ENCODE measurements at places on chromosomes 4 and X.

DNA sequence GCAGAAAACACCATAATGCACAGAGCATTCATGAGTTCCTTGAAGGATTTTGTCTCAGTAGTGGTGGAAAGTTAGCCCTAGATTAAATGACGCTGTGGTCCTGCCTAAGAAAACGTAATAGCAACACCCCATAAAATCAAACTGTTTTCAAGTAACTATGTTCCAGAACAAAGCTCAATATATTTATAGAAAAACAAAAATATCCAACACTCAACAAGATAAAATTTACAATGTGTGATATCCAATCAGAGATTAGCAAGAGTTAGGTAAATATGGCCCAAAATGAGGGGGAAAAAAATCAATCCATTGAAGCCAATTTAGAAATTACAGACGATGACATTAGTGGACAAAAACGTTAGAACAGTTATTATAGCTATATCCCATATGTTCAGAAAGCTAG is 9.9 kb upstream of the GAB1 start:
- DNase-seq, result no peak

- no peak for DNase-seq
Measured at GRCh38 chr4:152626790-152627189, 53.0 kb downstream of the TMEM154 start.

DNA sequence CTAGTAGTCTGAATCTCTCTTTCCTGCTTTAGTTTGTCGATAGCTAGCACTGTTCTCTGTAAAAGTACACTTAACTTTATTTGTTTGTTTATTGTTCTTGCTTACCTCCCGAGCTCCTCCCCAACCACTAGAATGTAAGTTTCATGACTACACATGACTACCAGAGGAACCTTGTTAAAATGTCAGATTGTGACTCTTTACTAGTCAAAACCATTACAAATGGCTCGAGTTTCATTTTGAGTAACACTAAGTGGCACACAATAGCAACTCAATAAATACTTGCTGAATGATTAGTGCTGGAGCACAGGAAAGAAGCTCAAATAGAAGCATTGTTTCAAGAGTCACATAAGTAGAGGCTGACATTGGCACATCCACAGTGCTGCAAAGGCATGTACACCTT is 116.1 kb downstream of the MAPK10 start:
- DNase-seq, result no peak

- no peak for DNase-seq
Measured at GRCh38 chrX:3526071-3526470, 179.6 kb upstream of the MXRA5 start.

- no peak for DNase-seq
Measured at GRCh38 chr4:73053974-73054480, 15.5 kb downstream of the COX18 start.

- DNase-seq, result no peak
Measured at GRCh38 chr4:53361451-53361850, 4.4 kb downstream of the SCFD2 start.

- DNase-seq, result no peak
Measured at GRCh38 chr4:94700298-94700697, 57.5 kb upstream of the BMPR1B start.

DNA sequence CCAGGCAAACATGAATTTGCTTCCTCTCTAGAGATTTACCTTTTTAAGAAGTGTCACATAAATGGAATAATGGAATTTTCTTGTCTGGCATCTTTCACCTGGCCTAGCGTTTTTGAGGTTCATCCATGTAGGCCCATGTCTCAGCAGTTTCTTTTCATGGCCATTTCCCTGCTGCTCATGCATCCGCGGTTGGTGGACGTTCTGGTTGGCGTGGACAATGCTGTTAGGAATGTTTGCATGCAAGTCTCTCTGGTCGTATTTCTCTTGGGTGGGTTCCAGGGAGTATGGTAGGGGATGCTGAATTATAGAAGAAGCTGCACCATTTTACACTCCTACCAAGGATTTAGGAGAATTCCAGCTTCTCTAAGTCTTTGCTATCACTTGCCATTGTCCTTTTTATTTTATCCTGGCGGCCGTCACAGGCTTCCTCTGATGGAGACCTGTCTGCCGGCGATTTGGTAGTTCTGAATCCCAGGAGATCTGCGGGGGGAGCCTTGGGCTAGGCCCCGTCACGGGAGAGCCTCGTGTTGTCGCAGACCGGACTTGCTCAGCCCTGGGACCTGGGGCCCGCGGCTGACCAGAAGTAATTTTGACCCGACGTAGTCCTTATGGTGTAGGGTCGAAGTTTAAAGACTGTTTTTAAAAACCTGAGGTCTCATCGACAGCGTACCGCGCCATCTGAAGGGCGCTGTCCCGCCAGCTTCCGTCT is 56.9 kb upstream of the TADA2B start:
- no peak for DNase-seq

DNA sequence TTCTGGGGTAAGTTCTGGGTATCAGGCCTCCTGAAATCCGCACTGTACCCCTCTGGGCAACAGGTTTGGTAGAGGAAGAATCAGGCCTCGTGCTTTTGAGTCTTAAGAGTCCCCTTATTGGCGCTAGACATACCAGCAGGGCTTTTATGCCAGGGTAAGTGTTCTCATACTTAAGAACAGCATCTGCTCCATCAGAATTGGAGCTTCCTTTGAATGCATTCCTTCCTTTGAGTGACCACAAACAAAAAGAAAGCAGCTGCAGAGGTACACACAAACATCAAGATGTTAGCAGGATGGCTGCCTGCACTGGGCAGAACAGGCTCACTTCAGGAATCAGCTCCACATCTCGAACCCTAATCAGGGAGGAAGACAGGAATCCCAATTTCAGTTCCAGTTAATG is 156.8 kb downstream of the MGST2 start:
- no peak for DNase-seq

DNA sequence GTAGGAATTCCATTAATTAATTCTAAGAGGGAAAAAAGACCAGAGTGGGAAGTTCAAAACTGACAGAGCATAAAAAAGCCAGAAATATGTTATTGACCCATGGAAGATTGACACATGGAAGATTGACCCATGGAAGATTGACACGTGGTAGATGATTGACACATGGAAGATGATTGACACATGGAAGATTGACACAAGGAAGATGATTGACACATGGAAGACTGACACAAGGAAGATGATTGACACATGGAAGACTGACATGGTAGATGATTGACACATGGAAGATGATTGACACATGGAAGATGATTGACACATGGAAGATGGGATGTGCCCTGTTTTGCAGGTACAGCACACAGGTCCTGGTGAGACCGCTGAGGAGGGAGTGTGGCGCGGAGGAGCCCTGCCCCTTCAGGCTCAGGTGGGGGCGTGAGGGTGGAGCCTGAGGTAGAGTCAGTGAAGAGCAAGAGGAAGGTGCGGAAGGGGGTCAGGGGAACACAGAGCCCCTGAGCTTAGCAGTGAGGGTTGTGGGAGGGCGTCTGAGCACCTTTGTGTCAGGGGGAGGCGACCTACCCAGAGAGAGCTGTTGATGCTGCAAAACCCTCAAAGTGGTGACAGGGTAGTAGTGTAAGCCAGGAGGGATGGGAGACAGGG is 15.8 kb upstream of the PDE6B start:
- no peak for DNase-seq

- DNase-seq, result no peak
Measured at GRCh38 chrX:1592470-1593142, 1.2 kb downstream of the AKAP17A start.

GRCh38 chr4:108213723-108214122 is 45.0 kb upstream of the LEF1 start:
- no peak for DNase-seq

DNA sequence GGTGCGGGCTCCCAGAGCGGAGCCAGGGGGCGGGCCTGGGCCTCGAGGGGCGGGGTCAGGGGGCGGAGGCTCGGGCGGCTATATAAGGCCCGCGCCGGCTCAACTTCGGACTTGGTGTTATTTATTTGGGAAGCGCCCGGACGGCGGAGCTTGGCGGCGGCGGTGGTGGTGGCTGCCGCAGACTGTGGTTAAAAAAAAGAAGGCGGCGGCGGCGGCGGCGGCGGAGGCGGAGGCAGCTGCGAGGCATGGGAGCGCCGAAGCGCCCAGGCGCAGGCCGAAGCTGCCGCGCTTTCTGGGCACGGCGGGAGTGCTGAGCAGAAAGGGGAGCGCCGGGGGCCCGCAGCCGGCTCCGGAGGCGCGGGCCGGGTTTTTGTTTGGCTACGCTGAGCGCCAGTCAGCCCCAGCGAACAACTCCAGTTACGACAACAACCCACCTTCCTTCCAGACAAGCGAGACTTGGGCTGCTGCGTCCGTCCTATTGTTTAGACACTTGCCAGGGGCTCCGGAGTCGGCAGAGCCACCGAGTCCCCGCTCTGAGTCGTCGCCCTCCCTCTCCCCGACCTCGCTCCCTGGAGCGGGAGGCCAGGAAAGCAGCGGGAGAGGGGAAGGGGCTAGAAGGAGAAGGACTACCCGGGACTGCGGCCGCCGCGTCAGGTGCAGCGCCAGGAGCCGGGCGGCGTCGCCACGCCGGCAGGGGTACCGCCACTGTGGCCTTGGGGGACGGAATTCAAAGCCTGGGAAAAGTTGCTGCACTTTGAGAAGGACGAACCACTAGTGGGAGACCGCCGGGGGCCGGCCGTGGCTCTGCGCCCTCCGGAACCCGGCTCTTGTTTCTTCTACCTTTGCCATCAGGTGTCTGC is at the start of gene SLIT2:
Gene SLIT2, plus strand, starts transcription at position 110 of the 860 bp plus-strand sequence. CDS start 1,911 bp downstream, outside the sequence.
- DNase-seq, result no peak

GRCh38 chrX:134186362-134187121 is 50.4 kb upstream of the CCDC160 start:
- peak; percentile 37 for DNase-seq

GRCh38 chr4:3523628-3524221 is 8.5 kb downstream of the LRPAP1 start:
- DNase-seq, result no peak

DNA sequence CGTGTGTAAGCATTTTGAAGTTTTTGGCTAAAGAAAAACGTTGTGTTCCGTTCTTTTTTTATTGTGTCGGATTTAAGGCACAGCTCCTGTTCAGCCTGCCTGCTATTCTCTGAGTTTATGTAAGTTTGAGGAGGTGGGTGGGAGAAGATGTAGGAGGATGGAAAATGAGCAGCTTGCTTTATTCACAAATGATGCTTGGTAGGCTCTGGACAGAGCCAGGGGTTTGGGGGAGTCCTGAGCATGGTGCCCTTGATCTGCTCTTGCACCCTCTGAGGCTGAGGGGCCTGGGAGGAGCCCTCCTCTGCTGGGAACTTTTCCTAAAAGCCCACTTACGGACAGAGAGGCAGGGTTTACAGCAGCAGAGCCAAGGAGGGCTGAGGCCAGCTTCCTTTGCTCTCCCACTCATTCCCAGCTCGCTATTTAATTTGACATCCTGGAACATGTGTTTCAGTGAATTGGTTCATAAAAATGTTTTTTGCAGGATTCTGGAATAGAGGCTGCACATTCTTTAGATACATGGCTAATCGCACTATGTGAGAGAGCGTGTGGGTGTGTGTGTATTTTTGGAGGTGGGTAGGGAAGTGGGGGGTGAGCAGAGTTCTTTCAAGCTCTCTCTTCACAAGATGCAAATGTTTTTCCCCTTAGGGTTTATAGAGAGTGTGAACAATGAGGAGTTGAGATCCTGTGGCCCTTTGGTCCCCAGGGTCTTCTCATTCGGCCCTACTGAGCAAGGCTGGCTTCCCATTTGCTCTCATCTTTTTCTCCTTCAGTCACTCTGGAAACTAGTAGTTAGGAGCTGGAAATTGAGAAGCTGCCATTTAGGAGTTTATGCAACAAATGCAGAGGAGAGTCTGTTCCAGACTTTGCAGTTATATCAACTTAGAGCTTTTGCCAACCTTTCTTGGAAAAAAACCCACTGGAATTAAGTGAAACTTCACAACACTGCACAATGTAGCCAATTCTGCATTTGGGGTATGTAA is 32.1 kb downstream of the TMEM131L start:
- DNase-seq, result no peak

Measured in stimulated activated naive B cell treated with anti-CD40 and anti-IgM and Interleukin-4, amounts not matched to agents 10 μg/mL and 1 μg/mL and 100 μg/mL, for 72 hours (primary cell).